Activated CD8-positive, alpha-beta T cell treated with anti-CD3 and anti-CD28 coated beads for 36 hours (primary cell): ENCODE measurements at places on chromosomes 12 and 14. TPM values are rescaled to one million over a fixed set of nuclear protein-coding genes. Genes with fewer than 3 reads are reported as not detected.

- DNase-seq: no peak
Measured at GRCh38 chr14:20760950-20761349, 7.3 kb upstream of the EDDM3B start.

Gene CRACR2A
- total RNA-seq: 21.2 TPM

DNA sequence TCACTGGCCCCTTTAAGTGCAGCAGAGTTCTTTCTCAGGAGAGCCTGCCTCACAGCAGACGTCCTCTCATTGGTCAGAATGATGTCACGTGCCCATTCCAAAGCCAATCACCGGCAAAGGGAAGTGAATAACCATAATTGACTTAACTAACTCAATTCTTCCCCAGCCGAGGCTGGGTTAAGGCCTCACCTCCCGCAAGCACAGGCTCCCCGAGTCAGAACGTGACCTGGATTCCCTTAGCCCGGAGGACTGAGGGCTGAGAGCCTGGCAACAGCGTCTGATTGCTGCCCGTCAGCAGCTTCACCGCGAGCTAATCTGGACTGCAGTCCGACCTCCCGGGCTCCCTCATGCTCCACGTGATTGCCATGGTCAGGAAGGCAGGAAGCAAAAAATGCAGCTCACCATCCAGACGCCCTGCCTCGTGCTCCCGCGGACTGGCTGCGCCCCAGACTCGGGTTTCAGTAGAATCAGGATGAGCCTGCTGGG is 92.1 kb upstream of the FZD10 start:
- DNase-seq: no peak

Gene HPD
- not detected for total RNA-seq

DNA sequence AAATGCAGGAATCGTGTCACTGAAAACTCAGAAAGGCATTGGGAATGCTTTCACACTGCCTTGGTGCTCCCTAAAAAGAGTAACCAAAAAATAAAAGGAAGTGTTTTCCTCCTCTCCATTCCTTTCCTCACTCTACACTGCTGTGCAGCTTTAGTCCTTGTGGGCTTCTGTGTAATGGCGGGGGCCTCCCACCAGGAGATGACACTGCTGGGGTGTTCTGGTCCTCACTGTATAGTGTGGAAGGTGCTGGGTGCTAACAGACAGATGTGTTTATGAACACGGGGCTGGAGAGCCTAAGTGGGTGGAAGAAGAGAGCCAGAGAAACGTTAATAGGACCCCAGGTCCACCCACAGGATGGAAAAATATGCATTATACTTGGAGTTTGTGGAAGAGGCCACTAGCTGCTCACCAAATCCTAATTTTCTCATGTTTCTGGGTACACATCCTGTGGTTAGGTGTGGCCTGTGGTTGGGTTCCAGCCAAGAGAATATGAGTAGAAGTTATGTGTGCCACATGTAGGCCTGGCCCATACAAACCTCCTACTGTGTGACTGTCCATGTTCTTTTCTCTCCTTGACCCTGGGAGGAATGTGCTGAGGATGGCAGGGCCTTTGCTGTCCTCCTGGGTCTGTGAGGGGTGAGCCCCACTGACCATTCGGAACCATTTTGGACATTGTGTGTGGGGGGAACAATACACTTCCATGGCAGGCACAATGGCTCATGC is 14.0 kb upstream of the C1S start:
- DNase-seq: no peak

- peak; percentile 32 for DNase-seq
Measured at GRCh38 chr12:105357162-105357691, 26.7 kb downstream of the C12orf75 start.

Gene NRXN3
- not detected for total RNA-seq

Gene KSR2
- total RNA-seq: 0.02 TPM

GRCh38 chr14:104096751-104097700 is 11.5 kb downstream of the ASPG start:
- DNase-seq: no peak

GRCh38 chr12:106301611-106302321 is 767 bp upstream of the TCP11L2 start:
- DNase-seq: peak; percentile 75

- no peak for DNase-seq
Measured at GRCh38 chr12:229441-230191, 15.7 kb upstream of the SLC6A12 start.

DNA sequence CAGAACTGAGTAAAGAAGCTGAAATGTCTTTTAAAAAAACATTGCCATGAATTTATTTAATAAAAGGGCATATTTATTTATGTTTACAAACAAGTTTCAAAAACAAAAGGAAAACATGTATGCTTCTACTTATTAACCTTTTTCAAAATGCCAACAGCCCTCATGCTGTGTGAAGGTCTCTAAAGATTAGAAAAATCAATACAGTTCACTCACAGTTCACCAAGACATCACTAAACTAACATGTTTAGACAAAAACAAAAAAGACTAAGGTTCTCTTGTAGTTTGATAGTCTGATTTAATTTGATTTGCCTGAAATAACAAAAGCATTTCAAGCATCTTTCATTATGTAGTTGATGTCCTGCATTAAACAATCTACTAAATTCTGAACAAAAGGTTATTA is 63.9 kb upstream of the POC1B start:
- DNase-seq: no peak

- DNase-seq: no peak
Measured at GRCh38 chr12:107435072-107435471, 250.5 kb upstream of the PWP1 start.
